SHP77 treated with DMSO at 0.1 percent for 48 hours (cell line): ENCODE measurements at places on chromosomes 3 and 15.
A peak's percentile ranks its signal among the peaks of the same experiment; 100 is the strongest.

DNA sequence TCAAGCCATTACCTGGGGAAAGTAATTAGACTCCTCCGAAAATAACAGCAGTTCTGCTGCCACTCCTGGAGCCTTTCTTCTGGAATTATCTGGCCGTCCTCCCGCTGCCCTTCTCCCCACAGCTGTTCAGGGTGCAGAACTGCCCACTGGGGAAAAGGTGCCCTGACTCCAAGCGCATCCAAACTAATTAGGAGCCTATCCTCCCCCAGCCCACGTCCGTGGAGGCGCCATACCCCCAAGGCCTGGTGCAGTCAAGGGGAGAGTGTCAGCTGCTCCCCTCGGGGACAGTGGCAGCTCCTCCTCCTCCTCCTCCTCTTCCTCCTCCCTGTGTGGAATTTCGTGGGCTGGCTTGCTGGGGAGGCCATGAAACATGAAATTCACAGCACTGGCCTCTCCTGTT lies 177.2 kb downstream of the XXYLT1 start:
- no peak for DNase-seq

DNA sequence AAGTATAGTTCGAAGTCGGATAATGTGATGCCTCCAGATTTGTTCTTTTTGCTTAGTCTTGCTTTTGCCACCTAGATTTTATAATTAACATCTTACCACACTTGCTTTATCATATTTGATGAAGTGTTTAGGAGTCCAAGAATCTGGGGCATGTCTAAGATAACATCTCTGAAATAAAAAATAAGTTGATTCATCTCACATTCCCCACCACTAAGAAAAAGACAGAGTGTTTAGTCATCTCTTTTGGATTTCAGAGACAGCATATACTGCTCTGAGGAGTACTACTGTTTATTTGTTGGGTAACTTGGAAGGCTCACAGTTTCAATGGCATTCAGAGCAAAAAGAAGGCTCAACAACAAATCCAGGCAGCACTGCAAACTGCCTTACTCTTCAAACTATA lies 324.2 kb upstream of the ATP11B start:
- no peak for DNase-seq

DNA sequence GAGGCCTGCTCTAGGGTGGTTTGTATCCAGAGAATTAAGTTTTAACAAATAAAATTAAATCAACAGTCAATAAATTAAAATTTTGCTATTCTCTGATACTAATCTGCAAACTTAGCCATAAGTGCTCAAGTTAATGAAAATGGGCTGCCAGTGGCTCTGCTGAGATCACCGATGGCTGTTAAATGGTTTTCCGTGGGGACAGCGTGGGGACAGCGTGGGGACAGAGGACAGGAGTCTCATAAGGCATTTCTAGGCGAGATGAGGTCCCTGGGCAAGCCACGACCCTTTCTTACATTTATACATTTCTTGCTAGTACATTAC lies 53.0 kb downstream of the SETMAR start:
- DNase-seq: no peak

GRCh38 chr3:30622790-30623189 lies 16.4 kb downstream of the TGFBR2 start:
- no peak for DNase-seq

DNA sequence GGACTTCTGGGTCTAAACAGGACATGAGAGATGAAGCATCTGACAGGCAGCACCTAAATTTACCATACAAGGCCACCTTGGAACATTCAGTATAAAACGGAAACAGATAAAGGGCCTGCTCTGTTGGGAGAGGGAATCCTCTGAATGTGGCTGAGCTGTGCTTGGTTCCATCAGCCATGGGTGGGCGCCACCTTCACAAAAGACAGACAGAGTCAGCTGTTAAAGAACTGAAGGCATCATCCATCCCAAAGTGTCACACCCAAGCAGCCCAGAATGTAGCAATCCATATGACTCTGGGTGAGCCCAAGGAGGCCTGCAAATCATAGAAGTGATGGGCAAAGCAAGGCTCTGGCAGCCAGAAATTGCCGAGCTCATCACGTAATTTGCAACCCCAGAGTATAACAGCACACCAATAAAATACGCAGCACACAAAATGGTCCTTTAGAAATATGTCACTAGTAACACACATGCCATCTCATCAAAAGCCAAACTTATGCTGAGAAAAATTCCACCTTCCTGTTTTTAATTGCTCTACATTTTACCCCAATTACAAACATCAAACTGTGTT lies 24.8 kb upstream of the RBP1 start:
- DNase-seq: peak; percentile 19

- DNase-seq: no peak
Measured at GRCh38 chr3:2061360-2061759, 37.3 kb upstream of the CNTN4 start.

GRCh38 chr15:54567408-54568035 lies 589.3 kb downstream of the UNC13C start:
- no peak for DNase-seq

DNA sequence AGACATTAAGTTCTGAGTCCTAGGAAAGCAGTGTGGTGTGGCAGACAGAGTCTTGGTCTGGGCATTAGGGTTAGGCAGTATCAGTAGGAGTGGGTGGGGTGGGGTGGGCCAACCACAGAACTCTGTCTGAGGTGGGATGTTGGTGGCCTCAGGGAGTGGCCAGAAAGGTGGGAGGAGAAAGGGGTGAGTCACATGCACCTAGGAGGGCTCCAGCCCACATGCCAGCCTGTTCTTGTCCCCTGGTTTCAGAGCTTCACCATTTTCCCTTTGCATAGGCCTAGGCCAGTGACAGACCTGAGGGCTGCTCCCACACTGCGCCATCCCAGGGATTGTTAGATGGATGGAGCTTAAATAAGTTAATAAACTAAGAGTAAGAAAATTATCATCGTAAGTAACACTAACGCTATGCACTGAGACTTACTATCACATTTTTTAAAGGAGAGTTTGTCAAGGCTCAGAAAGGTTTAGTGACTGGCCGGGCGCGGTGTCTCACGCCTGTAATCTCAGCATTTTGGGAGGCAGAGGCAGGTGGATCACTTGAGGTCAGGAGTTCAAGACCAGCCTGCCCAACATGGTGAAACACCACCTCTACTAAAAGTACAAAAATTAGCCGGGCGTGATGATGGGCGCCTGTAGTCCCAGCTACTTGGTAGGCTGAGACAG lies 33.8 kb downstream of the DNASE1L3 start:
- no peak for DNase-seq

DNA sequence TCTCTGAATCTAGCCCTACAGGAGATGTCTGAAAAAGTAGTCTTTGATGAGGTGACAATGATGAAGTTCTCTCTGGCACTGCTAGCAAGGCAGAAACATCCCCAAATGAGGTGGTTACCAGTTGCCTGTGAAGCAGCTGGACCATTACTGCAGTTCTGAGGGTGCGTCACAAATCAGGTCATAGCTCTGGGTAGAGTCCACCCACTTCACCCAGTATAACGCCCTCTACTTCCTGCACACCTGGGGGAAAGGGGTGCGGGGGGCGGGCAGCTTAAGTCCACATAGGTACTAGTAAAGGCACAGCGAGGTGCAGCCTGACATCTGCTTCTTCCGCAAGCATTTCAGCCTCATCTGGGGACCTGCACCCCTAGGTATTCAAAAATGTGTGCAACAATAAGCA lies 13.4 kb upstream of the SATB1 start:
- DNase-seq: no peak

GRCh38 chr3:148042663-148043445 lies 633.7 kb downstream of the ZIC1 start:
- no peak for DNase-seq

DNA sequence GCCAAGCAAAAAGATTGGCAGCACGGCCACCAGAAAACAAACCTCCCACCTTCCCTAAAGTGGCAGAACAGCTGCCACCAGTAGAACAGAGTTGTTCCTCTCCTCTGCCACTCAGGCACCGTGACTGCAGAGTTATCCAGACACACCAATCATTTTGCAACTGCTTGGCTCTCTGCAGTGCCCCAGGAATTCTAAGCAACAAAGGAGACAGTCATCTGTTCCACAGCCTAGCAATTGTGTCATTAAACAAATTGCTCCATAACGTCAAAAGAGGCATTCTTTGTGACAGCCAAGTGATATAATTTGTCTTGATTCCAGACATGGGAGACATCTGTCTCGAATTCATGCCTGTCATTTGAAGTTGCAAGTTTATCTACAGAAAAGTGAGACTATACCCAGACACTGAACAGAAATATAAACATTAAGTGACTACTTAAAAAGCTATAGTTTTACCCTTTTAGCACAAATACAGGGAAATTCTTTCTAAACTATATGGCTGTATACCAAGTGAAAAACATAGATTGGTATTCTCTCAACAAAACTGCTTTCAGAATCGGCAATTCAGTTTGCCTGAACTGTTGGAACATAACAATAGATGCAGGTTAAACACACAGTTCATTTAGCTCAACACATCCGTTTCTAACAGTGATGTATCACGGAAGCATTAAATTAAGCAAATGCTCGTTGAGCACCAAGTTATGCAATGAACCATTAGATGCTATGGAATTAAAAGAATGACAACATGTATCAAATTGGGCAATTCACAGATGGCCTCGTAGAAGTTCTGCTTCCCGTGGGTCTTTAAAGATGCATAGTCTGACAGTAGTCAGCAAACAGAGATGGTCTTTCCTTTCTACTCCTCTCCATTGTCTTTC lies 281.3 kb downstream of the FGF12 start:
- DNase-seq: no peak

GRCh38 chr3:112546216-112546759 lies 15.5 kb downstream of the ATG3 start:
- DNase-seq: no peak

GRCh38 chr15:100762913-100763834 lies 116.5 kb upstream of the ALDH1A3 start:
- no peak for DNase-seq

- no peak for DNase-seq
Measured at GRCh38 chr3:179454887-179455286, 3.6 kb upstream of the GNB4 start.

DNA sequence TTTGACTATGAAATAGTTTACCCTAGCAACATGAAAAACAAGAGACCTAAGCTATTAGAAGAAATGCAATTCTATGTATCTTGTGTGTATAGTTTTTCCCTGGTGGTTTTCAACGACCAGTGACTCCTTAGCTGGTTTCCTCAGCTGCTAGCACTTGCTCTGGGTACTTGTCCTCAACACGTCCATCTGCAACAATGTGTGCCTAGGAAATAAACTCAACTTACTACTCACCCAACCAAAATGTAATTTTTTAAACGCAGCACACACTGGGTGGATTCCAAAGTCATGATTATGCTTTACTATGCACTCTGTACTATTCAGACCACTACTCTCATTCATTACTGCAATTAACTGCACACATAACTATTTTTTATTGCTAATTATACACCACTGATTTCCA lies 31.0 kb downstream of the CPA3 start:
- no peak for DNase-seq

DNA sequence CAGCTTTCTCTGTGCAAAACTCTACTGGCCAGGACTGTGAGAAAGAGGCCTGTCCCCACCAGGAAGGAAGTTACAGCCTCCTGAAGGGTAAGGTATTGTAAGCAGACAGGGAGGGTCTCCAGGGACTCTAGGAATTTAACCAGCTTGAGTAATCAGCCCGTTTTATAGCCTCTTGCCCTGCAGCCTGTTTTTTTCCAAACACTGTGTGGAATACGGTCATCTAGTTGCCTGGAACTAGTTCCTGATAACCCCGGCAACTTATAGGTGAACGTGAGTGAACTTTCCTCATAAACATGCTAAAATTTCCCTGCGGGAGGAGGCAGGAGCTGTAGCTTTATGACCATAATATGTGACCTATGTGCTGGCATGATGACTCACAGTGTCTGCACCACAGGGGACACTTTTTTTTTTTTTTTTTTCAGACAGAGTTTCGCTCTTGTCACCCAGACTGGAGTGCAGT lies 60.1 kb upstream of the DAZL start:
- no peak for DNase-seq

DNA sequence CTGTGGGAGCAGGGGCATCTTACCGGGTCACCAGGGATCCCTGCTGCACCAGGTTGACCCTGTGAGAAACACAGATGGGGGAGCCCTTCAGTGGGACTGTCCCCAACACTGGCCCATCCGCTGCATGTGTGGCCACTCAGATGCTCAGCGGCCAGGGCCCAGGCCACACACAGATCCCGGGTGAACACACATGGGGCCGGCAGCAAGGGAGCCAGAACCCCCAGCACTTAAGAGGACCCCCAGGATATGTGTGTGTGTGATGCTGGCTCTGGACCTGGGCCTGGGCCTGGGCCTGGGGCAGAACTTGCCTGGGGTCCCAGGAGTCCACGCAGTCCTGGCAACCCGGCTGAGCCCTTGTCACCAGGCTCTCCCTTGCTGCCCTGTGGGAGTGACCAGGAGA lies 4.9 kb upstream of the UCN2 start:
- no peak for DNase-seq
